Cerebellum (tissue), 4 donors: ENCODE measurements at places on chromosomes 2 and 18. TPM values are rescaled to one million over a fixed set of nuclear protein-coding genes. Genes with fewer than 3 reads are reported as not detected.

GYPC gene
- total RNA-seq = 12.8 TPM

FBXO48 gene
- 1.5 TPM for total RNA-seq

PROKR1 gene
- 2.7 TPM for total RNA-seq

PFN4 gene
- 1.00 TPM for total RNA-seq

NEU4 gene
- total RNA-seq = 0.82 TPM

MARCHF4 gene
- total RNA-seq = 7.3 TPM

IFIH1 gene
- total RNA-seq = 2.3 TPM

IGFBP5 gene
- total RNA-seq = 60.9 TPM

NAT8 gene
- not detected for total RNA-seq

C2orf15 gene
- total RNA-seq = 5.5 TPM

RAPGEF4 gene
- total RNA-seq = 45.1 TPM

AMER3 gene
- total RNA-seq = 25.7 TPM

FRZB gene
- total RNA-seq = 10.2 TPM

PLGLB1 gene
- 13.8 TPM for total RNA-seq

GPR39 gene
- total RNA-seq = 4.3 TPM

PSD4 gene
- total RNA-seq = 4.0 TPM

EPHA4 gene
- 84.7 TPM for total RNA-seq

LDLRAD4 gene
- total RNA-seq = 81.6 TPM

SERTAD2 gene
- 5.8 TPM for total RNA-seq

MEP1B gene
- total RNA-seq = 0.54 TPM

KLHL30 gene
- total RNA-seq = not detected

ANKRD44 gene
- total RNA-seq = 84.9 TPM

SLC9A4 gene
- total RNA-seq = not detected

SPP2 gene
- not detected for total RNA-seq

SOS1 gene
- 52.4 TPM for total RNA-seq

TNS1 gene
- 18.7 TPM for total RNA-seq

NPC1 gene
- total RNA-seq = 34.8 TPM

ARHGEF4 gene
- total RNA-seq = 35.3 TPM

FOXD4L1 gene
- 0.27 TPM for total RNA-seq

FER1L5 gene
- total RNA-seq = 1.4 TPM

TSGA10 gene
- total RNA-seq = 21.4 TPM

PPIL3 gene
- 55.8 TPM for total RNA-seq

EMILIN1 gene
- total RNA-seq = 2.4 TPM

INHA gene
- 0.54 TPM for total RNA-seq

TUBB8B gene
- not detected for total RNA-seq

TLX2 gene
- not detected for total RNA-seq
